ENCODE measurements at places on chromosomes 2 and 18.

GRCh38 chr2:240760576-240761246 lies 59.3 kb downstream of the KIF1A start:
- H3K4me1 ChIP-seq = no peaks in the 10 kb centered on the region
- no peak overlapping the region for H3K27ac ChIP-seq
- no peak for DNase-seq

DNA sequence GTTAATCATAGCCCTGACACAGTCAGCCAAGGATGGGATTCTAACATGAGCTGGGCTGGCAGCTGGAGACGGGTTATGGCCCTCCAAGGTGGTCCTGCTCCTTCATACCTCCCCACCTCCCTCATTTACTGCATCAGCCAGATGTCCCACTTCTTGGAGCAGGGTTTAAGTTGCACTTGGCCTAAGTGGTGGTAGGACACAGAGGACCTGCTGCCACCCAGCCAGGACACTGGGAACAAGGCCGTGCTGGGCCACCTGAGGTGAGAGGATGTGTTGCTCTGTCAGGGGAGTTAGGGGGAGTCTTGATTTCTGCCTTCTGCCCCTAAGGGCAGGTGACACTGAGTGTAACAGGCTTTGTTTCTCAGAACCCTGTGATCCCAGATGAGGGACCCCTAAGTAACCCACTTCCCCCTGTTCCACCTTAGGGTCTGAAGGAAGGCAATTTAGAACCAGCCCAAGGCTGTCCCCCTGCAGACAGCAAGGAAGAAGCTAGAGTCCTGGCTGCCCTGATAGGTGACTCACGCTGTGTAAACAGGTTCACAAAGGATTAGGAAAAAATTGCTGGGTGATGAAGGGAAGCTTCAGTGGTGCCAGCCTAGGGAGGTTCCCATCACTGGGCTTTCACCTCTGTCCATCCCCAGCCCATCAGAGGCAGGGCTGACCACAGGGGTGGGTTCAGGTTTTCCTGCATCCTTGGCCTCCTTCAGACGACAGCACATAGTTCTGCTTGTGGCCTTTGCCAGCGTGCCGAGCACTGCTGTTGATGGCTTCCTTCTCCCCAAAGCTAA lies 114.3 kb upstream of the MCFD2 start:
- H3K27ac ChIP-seq = peak overlapping the region; percentile 95
- DNase-seq = no peak
- H3K36me3 ChIP-seq = peaks cover 5% of the 10 kb centered on the region
- no peak overlapping the region for H3K4me3 ChIP-seq
- no peaks in the 10 kb centered on the region for H3K27me3 ChIP-seq

- H3K4me3 ChIP-seq = no peak overlapping the region
- no peak overlapping the region for H3K27ac ChIP-seq
- H3K4me1 ChIP-seq = no peaks in the 10 kb centered on the region
- H3K27me3 ChIP-seq = no peaks in the 10 kb centered on the region
These were observed 1043.9 kb upstream of the POU3F3 start for GRCh38 chr2:103809941-103810441.

GRCh38 chr18:34626404-34627136 lies 83.5 kb upstream of the DTNA start:
- DNase-seq = no peak
- H3K36me3 ChIP-seq = no peaks in the 10 kb centered on the region

DNA sequence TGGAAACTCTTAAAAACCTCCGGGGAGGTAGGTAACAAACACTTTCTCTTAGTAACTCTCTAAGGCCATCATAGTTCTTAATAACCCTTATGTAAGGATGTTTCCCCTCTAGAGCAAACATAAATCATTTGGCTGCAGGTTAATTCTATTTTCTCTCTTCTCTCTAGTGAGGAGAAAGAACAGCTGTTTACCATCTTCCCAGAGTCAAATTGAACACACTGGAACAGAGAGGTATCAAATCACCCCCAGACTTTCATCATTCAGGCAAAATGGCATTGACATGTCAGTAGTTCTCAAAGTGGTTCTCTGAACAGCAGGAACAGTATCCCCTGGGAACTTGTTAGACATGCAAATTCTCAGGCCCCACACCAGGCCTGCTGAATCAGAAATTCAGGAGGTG lies 240.7 kb downstream of the MEIS1 start:
- DNase-seq = no peak
- no peak overlapping the region for H3K4me3 ChIP-seq
- H3K27ac ChIP-seq = no peak overlapping the region
- H3K36me3 ChIP-seq = no peaks in the 10 kb centered on the region
- H3K4me1 ChIP-seq = no peaks in the 10 kb centered on the region

DNA sequence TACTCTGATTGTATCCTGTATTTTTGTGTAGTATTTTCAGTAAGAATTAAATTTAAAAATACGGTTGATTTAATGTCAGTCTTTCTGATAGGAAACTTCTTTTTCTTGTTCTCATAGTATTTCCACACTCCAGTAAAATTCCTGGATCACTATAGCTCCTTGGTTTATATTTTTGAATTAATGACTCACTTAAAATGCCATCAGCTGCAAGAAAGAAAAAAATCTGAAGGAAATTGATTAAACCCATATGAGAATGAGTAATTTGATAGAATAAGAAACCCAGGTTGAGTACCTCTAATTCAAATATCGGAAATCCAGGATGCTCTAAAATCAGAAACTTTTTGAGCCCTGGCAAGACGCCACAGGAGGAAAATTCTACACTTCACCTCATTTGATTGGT lies 186.8 kb upstream of the RND3 start:
- DNase-seq = no peak
- H3K4me1 ChIP-seq = no peaks in the 10 kb centered on the region
- H3K4me3 ChIP-seq = no peak overlapping the region
- no peaks in the 10 kb centered on the region for H3K27me3 ChIP-seq
- H3K36me3 ChIP-seq = no peaks in the 10 kb centered on the region

DNA sequence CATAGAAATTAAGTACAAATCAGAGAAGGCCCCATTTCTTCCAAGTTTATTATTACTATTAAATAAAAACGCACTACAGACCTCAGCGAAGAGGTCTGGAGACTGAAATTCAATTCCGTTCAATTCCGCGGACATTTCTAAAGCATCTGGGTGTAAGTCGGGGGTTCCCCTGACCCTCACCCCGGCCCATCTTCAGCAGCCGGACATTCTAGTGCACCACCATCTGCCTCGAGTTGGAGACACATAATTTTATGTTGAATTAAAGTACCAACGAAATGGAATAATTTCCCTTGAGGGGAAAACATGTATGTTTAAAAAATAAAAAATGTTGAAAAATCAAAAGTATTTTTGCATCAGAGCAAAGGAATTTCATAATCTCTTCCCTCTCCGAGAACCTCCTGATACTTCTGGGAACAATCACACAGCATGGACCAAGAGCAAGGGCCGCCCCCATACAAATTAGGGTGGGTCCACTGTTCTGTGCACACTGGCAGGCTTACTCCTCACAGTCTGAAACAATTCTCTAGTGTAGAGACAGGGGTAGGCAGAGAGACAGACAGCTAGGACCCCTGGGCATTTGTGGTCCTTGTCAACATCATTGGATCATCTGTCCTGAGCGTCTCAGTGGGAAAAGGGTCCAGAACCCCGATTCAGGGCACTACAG lies 29.3 kb downstream of the MBP start:
- H3K36me3 ChIP-seq = no peaks in the 10 kb centered on the region
- H3K27ac ChIP-seq = peak overlapping the region; percentile 68
- H3K27me3 ChIP-seq = no peaks in the 10 kb centered on the region
- DNase-seq = no peak
- H3K4me3 ChIP-seq = no peak overlapping the region

DNA sequence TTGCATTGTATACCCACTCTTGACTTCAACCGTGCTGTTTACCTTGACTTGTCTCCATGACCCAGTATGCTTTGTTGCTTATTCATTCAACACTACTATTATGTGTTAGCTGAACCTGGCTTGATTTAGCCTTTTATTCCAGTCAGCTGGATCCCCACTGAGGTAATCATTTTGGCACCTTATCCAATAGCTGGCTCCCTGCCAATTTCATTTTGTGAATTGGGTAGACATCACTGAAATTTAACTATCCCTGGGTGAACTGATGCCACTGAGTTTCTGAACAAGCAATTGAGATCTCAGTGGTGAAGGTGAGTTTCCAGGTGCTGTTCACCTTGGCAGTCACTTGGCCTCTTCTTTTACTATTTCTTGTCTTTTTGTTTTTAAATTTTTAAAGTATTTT lies 584.3 kb downstream of the ADCYAP1 start:
- H3K36me3 ChIP-seq = no peaks in the 10 kb centered on the region
- no peak overlapping the region for H3K27ac ChIP-seq
- no peaks in the 10 kb centered on the region for H3K27me3 ChIP-seq
- no peak for DNase-seq

GRCh38 chr2:85221067-85221691 lies 88.0 kb downstream of the TCF7L1 start:
- H3K4me3 ChIP-seq = no peak overlapping the region
- peaks cover 16% of the 10 kb centered on the region for H3K4me1 ChIP-seq
- H3K36me3 ChIP-seq = no peaks in the 10 kb centered on the region
- peak; percentile 85 for DNase-seq
- no peak overlapping the region for H3K27ac ChIP-seq

DNA sequence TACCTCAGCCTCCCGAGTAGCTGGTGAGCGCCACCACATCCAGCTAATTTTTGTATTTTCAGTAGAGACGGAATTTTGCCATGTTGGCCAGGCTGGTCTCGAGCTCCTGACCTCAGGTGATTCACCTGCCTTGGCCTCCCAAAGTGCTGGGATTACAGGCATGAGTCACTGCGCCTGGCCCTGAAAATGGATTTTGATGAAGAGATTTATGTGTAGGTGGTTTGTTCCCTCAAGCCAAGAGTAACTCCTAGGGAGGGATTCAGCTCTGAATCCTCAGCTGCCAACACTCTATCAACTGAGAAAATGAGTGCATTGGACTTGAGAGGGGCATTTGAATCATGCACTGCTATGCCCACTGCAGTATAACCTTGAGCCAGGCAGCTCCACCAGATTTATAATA lies 17.5 kb upstream of the LIPG start:
- peaks cover 8% of the 10 kb centered on the region for H3K4me1 ChIP-seq
- no peaks in the 10 kb centered on the region for H3K27me3 ChIP-seq
- no peaks in the 10 kb centered on the region for H3K36me3 ChIP-seq
- H3K4me3 ChIP-seq = no peak overlapping the region

GRCh38 chr2:113167962-113168340 lies 5.8 kb upstream of the PSD4 start:
- no peak overlapping the region for H3K4me3 ChIP-seq
- no peak overlapping the region for H3K27ac ChIP-seq
- H3K36me3 ChIP-seq = no peaks in the 10 kb centered on the region
- H3K27me3 ChIP-seq = no peaks in the 10 kb centered on the region

- peak; percentile 69 for DNase-seq
- H3K4me1 ChIP-seq = peaks cover 54% of the 10 kb centered on the region
- no peaks in the 10 kb centered on the region for H3K36me3 ChIP-seq
- peak overlapping the region; percentile 82 for H3K27ac ChIP-seq
These were observed 1.6 kb downstream of the SLC66A2 start for GRCh38 chr18:79949697-79950487.

DNA sequence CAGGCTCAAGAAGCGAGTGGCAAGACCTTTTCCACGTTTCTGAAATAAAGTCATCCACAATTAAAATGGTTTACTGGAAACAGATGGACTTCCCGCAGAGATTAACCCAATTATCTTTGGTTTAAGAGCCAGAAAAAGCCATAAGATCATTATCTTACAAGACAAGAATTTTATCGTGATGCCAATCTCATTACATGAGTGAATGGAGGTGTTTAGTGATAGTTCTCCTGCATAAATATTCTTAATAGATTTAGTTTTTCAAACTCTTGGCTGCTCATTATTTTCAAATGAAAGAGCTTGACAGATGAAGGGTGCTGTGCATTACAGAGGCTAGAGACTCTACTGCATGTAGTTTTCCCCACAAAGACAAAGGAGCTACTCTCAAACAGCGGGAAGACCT lies 1028.4 kb upstream of the PIK3C3 start:
- no peaks in the 10 kb centered on the region for H3K36me3 ChIP-seq
- no peak overlapping the region for H3K27ac ChIP-seq
- no peak for DNase-seq
- H3K27me3 ChIP-seq = no peaks in the 10 kb centered on the region
- no peak overlapping the region for H3K4me3 ChIP-seq

DNA sequence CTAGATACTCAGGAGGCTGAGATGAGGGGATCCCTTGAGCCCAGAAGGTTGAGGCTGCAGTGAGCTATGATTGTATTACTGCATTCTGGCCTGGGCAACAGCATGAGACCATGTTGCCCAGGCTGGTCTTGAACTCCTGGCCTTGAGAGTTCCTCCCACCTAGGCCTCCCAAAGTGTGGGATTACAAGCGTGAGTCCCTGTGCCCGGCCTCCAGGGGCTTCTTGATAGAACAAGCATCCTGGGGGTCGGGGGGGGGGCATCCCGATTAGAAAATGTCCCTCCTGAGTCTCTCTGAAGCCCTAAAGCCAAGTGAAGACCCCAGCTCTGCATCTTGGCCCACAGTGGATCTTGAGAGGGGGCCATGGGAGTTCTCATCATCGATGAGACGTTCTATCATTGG lies 22.3 kb upstream of the EFHD1 start:
- no peak overlapping the region for H3K4me3 ChIP-seq
- no peak for DNase-seq
- no peaks in the 10 kb centered on the region for H3K36me3 ChIP-seq
- no peaks in the 10 kb centered on the region for H3K27me3 ChIP-seq

DNA sequence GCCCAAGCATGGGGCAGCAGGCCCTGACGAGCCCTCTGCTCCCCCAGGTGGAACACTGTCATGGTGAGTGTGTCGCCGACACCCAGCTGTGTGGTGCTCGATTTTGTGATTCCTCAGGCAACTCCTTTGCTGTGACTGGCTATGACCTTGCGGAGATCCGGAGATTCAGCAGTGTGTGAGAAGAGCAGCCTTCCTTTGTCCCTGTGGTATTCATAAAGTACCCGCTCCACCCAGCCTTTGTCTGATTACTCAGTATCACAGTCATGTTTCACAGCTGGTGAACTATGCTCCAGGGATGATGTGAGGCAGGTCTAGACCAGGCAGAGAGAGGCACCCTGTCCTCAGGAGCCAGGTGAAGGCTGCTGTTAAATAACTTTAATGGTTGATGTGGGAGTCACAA lies 4.0 kb downstream of the WDR54 start:
- peaks cover 34% of the 10 kb centered on the region for H3K36me3 ChIP-seq
- DNase-seq = peak; percentile 53
- peaks cover 14% of the 10 kb centered on the region for H3K4me1 ChIP-seq
- H3K27me3 ChIP-seq = no peaks in the 10 kb centered on the region
- no peak overlapping the region for H3K27ac ChIP-seq

DNA sequence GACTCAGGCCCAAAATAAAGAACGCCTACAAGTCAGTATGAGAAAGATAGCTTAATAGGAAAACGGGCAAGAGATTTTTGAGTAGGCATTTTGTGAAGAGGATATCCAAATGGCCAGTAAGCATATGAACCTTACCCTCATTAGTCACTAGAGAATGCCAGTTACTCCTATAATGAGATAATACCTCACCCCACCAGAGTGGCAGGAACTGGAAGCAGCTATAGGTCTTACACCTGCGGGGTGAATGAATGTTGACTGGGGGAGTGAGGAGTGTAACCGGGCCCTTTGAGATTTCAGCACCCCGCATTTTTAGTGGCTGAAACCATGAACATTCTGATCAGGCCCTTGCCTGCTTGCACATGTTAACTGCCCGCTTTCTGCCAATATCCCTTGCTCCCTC lies 7.5 kb upstream of the PTPN2 start:
- no peaks in the 10 kb centered on the region for H3K4me1 ChIP-seq
- no peak overlapping the region for H3K27ac ChIP-seq
- no peak for DNase-seq
- H3K4me3 ChIP-seq = no peak overlapping the region
- peaks cover 16% of the 10 kb centered on the region for H3K27me3 ChIP-seq
